ENCODE measurements at places on chromosomes 11 and 22.

- DNase-seq: no peak
These were observed 16.9 kb downstream of the CSF2RB start for GRCh38 chr22:36930041-36930935.

GRCh38 chr11:124935548-124936514 is at the start of gene HEPACAM:
TSS of gene HEPACAM (minus strand) at chr11:124936047. CDS start at chr11:124936006, 41 bp downstream.
- no peak for DNase-seq

DNA sequence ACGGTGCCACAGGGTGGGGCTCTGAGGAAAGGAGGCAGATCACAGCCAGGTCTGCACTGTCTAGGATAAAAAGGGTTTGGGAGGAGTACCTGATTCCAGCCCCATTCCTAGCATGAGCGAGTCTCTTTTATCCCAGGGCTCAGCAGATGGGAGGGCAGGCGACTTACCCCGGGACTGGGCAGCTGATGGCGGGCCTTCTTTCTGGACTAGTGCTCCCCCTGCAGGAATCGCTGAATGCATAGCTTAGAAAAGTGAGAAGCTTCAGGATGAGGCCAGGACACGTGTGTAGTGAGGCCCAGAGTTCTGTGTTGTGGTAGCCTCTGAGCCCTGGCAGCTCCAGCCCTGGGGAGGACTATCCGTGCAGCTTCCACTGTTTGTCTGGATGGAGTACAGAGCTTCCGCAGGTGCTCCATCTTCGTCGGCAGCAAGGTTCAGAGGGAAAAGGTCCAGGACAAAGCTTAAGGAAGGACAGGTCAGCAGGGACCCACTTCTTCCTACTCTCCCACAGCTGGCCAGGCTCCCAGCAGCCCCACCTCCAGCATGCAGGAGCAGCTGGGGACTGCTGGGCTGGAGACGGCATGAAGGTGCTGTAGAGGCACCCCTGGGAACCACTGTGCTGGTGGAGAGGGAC is 30.4 kb downstream of the COMMD9 start:
- DNase-seq: no peak

- no peak for DNase-seq
These were observed 3.7 kb downstream of the PTS start for GRCh38 chr11:112229746-112230433.

- DNase-seq: no peak
These were observed 16.8 kb upstream of the PRG2 start for GRCh38 chr11:57407010-57407920.

DNA sequence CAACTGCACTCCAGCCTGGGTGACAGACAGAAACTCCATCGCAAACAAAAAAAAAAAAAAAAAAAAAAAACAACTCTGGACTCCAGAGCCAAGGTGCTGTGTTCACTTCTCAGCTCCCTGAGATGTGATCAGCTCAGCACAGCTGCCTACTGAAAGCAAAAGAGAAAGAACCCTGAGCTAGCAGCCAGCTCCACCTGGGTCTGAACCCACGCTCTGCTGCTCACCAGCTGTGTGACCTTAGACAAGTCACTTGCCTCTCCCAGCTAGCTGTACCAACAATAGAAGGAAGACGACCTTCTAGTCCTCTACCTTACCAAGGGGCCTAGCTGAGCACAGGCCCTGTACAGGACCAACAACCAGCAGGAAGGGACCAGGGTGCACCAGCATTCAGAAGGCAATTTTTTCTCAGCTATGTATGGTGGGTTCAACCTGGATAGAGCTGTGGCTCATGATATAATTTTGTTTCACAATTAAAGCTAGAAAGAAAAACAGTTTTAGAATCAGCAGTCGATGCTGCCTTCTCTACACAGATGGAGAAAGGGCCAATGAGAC is 3.8 kb downstream of the DGCR2 start:
- DNase-seq: peak; percentile 31

GRCh38 chr22:21593406-21594232 is 26.1 kb downstream of the UBE2L3 start:
- DNase-seq: no peak

GRCh38 chr22:19383292-19383691 is 48.2 kb downstream of the HIRA start:
- no peak for DNase-seq

- DNase-seq: no peak
These were observed 48.7 kb downstream of the FDX1 start for GRCh38 chr11:110478410-110478809.

GRCh38 chr11:20973940-20974559 is 304.7 kb downstream of the NELL1 start:
- DNase-seq: no peak

DNA sequence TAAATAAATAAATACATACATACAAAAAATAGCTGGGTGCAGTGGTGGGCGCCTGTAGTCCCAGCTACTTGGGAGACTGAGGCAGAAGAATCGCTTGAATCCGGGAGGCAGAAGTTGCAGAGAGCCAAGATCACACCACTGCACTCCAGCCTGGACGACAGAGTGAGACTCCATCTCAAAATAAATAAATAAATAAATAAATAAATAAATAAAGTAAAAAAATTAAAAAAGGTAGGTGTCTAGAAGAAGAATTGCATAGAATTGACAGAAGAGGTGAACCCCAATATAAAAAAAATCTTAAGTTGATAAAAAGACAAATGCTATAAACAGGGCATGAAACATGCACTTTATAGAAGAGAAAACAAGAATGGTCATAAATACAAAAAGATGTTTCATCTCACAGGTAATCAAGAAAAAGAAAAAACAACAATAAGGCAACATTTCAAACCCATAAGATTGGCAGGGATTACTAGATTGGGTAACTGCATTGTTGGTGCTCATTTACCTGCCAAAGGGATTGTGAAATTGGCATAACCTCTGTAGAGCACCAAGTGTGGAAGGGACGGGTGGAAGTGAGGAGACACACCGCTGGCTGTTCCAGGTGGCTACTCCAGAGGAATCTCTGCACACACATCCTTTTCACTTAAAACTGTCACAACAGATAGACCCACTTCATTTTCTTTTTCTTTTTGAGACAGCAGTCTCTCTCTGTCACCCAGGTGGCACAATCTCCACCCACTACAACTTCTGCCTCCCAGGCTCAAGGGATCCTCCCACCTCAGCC is 44.7 kb downstream of the NF2 start:
- no peak for DNase-seq

Measured in naive B cell (primary cell).